HS-5 (cell line): ENCODE measurements at places on chromosomes 6 and 20.
A peak's percentile ranks its signal among the peaks of the same experiment; 100 is the strongest.

DNA sequence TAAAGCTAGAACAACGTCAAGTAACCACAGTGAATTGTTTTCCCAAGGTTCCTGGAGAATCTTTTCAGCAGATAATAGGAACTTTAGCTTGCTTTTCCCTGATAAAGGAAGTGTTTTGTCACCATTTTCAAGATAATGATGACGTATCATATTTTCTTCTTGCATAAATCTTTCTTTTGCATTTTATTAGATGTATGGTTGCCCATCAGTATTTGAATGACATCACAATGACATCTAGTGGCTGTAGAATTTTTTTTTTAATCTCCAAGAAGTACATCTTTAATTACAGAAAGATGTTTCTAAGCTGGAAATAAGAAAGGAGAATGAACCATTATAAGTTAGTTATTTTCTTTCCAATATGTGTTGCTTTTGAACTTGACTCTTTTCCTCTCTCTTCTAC lies 83.0 kb downstream of the CENPW start:
- no peak for DNase-seq

- DNase-seq, result no peak
Observed at GRCh38 chr6:137870308-137870644, 3.2 kb downstream of the TNFAIP3 start.

DNA sequence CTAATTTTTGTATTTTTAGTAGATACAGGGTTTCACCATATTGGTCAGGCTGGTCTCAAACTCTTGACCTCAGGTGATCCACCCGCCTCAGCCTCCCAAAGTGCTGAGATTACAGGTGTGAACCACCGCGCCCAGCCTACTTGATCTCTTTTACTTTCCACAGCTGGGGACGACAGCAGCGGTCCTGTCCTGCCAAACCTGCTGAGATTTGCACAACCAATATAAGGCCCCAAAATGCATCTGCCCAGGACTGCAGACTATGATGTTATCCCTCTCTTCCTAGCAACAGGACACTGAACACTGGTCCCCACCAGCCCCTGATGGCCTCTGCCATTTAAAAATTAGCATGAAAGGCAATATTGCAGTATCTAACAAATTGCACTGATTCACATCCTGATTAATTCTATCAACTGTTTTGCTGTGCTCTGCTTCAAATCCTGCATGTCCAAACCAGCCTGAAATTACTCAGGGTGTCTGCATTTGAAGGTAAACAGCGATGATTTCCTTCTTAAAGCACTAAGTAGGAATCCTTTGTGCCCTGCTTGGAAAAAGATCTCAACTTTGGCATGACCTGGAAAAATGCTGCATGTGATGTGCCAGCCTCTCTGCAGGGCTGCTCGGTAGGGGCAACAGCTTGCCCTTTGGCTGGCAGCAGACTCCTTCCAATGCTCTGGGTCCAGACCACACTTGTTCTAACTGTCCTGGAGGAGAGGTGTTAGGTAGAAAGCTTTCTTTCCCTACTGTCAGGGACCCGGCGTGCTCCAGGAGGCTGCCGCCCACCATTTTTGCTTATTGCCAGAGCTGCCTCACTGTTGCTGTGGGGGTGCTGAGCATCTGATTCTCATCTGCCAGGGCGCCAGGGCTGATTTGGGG lies 27.4 kb upstream of the PXDC1 start:
- no peak for DNase-seq

DNA sequence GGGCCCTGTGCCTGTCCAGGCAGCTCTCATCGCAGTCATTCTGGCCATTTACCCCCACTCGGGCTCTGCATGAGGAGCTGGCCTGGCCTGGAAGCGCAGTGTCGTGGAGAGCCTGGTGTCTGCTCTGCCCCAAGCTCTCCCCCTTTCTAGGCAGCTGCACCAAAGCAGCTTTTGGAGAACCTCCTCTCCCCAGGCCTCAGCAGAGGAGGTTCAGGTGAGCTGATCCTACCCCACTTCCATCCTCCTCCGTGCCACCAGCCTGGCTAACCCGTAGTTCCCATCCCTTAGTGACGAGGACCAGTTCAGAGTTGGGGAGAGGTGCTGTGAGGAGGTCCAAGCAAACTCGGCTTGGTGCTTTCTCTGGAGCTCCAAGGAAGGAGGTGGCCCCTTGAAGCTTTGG lies 30.5 kb upstream of the PHACTR3 start:
- DNase-seq, result no peak

DNA sequence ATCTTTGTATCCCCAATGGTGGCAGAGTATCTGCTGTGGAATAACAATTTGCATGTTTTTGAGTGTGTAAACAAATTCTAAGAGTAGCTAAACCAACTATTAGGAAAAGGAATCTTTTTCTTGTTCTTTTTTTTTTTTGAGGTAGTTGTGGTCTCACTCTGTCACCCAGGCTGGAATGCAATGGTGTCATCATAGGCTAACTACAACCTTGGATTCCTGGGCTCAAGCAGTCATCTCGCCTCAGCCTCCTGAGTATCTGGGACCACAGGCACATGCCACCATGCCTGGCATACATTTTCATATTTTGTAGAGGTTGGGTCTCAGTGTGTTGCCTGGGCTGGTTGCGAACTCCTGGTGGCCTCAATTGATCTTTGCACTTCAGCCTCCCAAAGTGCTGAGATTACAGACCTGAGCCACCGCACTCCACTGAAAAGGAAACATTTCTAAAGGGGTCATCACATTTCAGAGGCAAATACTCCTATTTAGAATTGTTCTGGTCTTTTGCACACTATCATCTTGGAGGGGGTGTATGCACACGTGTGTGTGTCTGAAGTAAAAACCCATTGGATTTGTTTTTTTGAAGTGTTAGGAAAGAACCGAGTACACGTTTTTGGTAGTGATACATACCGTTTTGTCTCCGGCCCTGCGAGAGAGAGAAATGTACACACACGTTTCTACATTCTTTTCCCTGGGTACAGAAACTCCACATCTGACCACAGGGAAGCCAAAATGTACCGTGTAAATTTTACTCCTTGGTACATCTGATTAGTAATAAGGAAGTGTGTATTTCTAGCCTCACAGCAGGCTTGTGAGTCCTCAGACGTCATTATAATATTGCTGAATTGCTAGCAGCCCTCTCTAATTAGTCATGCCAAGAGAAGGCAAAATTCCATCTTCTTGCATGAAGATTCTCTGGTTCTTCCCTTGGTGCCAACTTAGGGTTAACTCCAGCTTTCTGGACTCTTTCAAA lies 183.6 kb downstream of the JARID2 start:
- DNase-seq, result peak; percentile 56

DNA sequence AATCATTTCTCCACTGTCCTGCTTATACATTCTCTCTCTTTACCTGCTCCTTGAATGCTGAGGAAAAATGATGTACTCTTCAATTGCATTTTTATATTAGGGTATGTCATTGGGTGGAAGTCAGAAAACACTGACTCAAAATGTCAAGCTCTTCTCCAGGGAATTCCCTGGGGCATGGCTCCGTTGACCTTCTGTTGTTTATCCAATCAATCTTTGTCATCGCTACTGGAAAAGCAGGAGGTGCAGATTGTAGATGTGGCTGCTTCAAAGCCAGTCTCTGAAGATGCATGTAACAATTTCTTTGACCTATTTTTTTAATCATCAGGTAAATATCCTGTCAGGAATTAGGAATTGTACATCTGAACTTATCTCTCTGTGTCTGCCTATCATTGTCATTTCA lies 63.9 kb upstream of the TENT5A start:
- DNase-seq, result no peak

- no peak for DNase-seq
Observed at GRCh38 chr6:151069641-151070040, 170.1 kb upstream of the AKAP12 start.

- no peak for DNase-seq
Observed at GRCh38 chr6:100121854-100122609, 128.0 kb upstream of the MCHR2 start.

DNA sequence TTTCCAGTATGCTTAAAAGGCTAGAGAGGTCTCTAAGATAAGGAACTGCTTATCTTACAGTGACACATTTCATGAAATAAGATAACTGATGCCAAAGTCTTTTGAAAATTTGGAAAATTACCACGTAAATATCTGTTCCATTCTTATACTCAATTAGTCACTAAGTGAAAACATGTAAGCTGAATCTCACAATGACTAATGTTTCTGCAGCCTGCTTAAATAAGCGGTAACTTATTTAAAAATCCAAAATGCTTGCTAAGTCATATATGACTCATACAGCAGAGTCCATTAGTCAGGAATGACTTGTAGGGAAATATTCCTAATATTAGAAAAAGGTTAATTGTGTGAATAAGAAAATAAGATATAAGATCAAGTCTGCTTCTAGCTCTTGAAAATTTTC lies 27.8 kb upstream of the LGSN start:
- peak; percentile 76 for DNase-seq

DNA sequence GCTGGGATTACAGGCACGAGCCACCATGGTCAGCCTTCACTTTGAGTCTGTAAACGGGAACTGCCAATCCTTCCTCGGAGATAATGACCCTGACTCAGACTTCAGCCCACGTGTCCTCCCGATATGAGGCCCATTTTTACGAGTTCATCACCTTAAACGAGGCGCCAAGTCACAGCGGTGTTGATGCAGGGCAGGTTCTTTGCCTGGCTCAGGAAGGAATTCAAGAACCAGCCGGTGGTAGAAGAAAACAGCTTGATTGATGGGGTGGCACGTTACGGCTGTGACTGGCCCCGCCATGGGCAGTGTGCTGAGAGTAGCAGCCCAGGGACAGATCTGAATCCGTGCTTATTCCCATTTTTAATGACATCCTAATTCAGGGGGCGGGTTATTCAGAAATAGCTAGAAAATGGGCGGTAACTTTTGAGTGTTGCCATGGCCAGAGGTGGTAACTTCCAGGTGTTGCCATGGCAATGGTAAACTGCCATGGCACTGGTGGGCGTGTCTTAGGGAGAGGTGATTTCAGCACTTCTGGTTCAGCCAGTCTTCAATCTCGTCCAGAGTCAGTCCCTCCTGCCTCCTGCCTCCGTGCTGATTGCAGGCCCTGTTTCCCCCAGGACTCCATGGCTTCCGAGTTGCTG lies 9.1 kb upstream of the MAP1LC3A start:
- DNase-seq, result no peak

DNA sequence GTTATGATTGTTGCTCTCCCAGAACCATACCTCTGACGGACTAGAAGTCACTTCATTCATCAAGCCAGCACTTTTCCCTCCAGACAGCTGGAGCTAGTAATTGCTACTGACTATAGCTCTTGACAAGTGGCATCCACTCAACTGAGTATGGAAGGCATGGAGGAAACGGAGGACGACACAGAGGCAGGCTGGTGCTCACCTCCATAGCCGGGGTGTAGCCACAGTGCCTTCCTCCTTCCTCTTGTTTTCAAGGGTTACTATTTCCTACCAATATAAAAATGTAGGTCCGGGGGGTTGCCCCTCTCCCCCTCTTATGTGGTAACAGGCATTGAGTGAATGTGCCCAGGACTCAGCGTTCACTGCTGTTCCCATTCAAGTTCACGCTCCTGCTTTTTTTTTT lies 23.5 kb upstream of the FOXC1 start:
- no peak for DNase-seq

DNA sequence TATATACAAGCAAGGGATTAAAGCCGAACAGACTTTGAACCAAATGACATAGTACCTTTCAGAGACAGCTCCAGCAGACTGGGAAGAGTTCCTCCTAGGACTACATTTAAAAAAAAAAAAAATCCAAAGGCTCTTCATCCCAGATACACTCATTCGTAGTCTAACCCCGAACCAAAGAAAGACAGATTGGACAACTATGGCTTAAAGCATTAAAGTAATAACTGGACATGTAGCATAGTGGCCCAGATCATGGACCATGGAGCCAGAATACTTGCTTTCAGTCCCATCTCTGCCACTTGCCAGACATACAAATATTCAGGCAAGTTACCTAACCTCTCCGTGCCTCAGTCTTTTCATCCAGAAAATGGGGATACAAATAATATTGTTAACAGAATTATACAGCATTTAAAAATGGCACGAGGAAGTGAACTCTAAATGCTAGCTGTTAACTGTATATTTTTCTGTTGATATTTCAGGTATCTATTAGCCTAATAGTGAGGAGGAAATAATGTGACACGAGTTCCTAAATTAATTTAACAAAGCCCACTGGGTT lies 123.7 kb downstream of the HIVEP2 start:
- DNase-seq, result no peak

- no peak for DNase-seq
Observed at GRCh38 chr6:9168669-9169068, 733.3 kb upstream of the SLC35B3 start.

GRCh38 chr6:159113223-159113622 lies 56.0 kb upstream of the FNDC1 start:
- DNase-seq, result no peak

GRCh38 chr20:63470410-63470809 lies 2.0 kb downstream of the KCNQ2 start:
- DNase-seq, result no peak

- DNase-seq, result no peak
Observed at GRCh38 chr6:89775150-89775549, 44.4 kb downstream of the MDN1 start.

DNA sequence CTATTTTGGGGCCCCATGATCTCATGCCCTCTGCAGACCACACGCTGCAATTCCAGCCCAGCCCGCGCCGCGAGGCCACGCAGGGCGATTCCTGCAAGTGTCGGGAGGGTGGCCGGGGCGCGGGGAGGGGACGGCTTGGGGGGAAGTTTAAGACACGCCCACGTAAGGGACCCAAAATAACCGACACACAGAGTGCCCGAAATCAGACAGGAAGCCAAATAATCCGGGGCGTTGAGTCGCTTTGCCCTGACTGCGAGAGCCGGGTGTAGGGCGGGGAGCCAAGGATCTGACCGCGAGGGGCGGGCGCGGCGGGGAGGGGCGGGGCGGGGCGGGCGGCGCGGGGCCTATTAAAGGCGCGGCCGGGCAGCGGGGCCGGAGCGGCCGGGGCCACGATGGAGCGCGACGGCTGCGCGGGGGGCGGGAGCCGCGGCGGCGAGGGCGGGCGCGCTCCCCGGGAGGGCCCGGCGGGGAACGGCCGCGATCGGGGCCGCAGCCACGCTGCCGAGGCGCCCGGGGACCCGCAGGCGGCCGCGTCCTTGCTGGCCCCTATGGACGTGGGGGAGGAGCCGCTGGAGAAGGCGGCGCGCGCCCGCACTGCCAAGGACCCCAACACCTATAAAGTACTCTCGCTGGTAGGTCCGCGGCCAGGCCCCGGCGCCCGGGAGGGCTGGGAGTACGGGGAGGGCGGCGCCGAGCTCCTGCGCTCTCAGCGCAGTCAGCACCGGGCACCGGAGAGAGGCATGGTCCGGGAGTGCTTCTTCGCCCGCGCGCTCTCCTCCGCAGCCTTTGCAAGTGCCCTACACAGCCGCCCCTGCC lies at the start of gene ENPP1:
Gene ENPP1 (plus strand): TSS at position 377 of the 816 bp plus-strand sequence. CDS start 16 bp downstream, at position 393.
- peak; percentile 43 for DNase-seq

DNA sequence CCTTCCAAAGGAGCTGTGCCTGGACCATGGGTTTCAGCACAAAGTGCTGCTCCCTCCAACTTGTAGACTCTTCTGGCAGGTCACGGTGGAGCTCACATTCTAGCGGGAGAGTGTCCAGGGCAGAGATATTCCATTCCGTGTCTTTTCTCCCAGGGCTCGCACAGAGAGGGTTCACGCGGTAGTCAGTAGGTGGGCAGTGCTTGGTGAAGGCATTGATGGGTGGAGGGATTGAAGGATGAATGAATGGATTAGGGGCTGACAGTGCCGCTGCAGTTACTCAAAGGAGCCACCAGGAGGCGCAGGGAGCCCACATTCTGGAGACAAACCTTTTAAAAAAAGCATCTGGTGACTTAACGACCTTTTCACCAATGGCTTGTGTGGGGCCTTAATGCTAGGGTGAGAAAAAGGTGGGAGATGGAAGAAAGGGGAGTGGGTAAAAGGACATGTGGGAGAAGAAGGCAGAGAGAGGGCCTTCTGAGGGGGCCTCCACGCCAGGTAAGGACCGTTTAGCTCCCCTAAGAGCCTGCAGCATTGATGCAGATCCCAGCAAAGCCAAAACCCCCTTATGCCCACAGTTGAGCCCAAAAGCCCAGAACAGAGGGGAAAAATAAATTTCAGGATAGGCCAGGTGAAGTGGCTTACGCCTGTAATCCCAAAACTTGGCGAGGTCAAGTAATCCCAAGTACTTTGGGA lies 17.5 kb upstream of the FAM110A start:
- DNase-seq, result no peak
